ENCODE measurements at places on chromosomes 12 and 14.

GRCh38 chr12:106239241-106239950, 8.4 kb downstream of the CKAP4 start:
- no peak for DNase-seq

DNA sequence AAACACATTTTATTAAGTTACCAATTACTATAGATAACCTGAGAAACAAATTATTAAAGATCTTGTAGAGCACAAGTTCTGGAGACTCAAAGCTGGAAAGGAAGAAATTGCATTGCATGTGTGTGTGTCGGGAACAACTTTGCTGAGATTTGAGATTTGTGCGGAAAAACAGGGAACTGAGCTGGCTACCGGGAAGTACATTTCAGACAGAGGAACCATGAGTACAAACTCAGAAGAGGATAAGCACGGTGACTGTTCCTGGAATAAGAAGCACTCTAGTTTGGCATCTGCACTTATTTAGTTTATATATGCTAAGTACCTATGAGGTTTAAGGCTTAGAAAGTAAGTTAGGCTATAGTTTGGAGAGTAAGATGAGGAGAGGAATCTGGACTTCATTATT, 97.8 kb downstream of the DACT1 start:
- no peak for DNase-seq

- DNase-seq = no peak
Observed at GRCh38 chr14:98573082-98573481, 698.9 kb downstream of the BCL11B start.

DNA sequence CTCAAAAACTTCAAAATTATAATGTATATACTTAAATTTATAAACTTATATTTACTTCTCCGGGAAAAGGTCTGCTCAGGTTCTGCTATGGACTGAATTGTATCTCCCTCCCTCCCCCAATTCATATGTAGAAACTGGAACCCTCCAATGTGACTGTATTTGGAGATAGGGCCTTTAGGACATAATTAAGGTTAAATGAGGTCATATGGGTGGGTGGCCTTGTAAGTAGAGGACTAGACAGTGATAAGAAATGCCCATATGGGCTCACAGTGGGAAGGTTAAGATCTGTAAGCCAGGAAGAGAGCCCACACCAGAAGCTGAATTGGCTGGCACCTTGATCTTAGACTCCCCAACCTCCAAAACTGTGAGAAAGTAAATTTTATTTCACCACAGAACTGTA, 84.5 kb downstream of the TAOK3 start:
- no peak for DNase-seq

DNA sequence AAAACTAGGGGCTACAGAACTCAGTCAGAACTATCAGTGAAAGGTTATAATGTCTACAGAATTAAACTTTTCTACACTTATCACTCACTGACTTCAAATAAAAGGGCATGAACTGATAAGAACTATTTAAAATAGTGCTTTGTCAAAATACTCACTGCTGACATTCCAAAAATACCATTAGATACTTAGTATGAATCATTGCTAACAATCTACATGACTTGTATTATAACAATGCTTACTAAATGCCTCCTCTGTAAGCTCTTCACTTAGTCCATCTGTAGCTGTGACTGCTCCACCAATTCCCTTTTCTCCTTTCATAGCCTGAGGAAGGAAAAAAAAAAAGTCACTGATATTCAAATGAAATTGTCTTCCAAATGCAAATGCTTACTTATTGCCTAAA, 17.0 kb downstream of the NFYB start:
- no peak for DNase-seq

DNA sequence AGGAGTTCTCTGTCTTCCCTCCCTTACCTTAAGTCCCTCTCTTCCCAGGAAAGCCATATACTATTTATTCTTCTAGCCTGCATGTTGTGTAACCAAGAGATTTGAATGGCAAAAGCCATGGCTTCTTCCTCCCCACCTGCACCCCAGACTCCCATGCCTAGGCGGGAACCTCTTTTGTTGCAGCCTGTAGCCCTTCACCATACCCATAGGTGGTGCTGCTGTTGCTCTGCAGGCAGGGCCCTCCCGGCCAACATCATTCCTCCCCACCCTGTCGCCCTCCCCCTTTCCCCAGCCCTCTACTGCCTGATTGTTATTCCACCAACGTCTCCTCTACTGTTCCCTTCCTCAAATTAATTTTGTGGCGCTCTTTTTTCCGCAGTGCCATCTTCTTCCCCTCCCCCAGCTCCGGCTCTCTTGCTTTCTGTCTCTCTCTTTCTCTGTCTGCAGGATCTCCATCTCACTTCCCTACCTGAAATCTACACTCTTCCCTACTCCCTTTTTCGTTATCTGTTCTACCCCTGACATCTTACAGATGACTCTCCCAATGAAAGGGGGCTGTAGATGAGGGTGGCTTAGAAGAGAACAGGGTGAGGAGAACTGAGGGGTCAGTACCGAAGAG, 13.8 kb downstream of the NGDN start:
- DNase-seq = no peak

- no peak for DNase-seq
Observed at GRCh38 chr12:76010732-76011458, 20.7 kb downstream of the PHLDA1 start.

- DNase-seq = no peak
Observed at GRCh38 chr14:58693048-58693447, 55.3 kb downstream of the DACT1 start.

DNA sequence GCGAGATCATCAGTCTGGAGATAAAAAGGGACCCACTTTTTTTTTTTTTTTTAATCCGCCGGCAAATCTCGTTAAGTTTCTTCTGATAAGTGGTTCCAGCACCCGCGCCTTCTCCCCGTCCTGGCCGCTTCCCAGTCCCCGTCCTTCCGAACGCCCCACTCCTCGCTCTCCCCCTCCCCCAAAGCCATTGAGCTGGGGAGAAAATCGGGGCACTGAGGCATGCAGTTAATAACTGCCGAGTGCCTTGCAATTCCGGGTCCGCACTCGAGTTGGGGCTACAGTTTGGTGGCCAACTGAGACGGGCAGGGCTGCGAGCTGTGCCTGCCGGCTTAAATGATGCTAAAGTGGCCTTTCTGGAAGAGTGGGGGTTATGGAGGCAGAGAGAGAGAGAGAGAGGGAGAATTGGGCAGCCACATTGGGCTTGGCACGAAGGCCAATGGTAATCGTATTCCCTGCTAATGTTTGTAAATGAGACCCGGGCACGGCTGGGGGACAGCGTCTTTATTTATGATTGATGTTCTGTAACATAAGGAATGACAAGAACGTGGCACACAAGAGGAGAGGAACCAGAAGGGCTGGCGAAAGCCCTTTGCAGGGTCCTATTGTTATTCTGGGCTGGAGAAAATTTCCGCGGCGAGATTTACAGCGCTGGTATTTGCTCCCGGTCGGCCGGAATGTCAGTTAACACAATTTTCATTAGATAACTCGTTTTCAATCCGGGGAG, 115.4 kb upstream of the MYL2 start:
- no peak for DNase-seq

- DNase-seq = no peak
Observed at GRCh38 chr14:34081101-34081575, 130.3 kb upstream of the EGLN3 start.

DNA sequence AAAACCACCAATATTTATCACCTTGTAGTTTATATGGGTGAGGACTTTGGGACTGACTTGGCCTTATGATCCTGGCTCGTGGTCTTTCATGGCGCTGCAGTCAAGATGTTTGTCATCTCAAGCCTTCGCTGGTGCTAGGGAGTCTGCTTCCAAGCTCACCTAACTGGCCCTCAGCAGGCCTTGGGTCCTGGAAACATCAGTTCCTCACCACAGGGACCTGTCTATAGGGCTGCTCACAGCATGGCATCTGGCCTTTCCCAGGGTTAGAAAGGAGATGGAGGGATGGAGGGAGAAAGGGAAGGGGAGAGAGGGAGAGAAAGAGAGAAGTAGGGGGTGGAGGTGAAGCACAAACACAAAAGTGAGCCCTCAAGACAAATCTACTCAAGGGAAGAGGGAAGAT, 31.7 kb downstream of the VCPKMT start:
- DNase-seq = no peak

DNA sequence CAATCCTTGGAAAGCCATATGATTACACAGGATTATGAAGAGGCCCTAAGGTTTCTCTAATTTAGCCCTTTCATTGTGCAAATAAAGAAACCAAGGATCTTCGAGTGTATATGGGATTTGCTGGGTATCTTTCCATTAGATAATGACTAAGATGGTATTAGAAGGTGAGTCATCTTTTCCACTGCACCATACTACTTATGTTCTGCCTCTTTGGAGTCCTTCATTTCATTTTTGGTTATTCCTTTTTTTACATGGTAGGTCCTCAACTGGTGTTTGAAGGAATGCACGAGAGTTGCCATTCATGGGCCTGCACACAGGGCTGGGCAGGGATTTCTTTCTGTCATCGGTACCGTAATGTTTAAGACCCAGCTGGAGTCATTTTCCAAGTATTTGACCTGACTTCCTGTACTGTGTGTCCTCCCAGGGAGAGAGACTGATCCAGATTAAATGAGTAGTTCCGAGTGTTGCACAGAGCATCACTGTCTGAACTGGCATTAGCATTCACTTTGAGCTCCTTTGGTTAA, 85.7 kb downstream of the BORCS5 start:
- DNase-seq = no peak

GRCh38 chr12:64400041-64400440, 4.2 kb upstream of the XPOT start:
- DNase-seq = no peak

- no peak for DNase-seq
Observed at GRCh38 chr14:80845856-80846255, 95.7 kb downstream of the CEP128 start.

- DNase-seq = no peak
Observed at GRCh38 chr14:92352158-92352985, 29.4 kb downstream of the SLC24A4 start.

GRCh38 chr14:70872678-70873020, 34.6 kb upstream of the PCNX1 start:
- DNase-seq = no peak

GRCh38 chr12:75868501-75868900, 163.1 kb downstream of the PHLDA1 start:
- no peak for DNase-seq

- DNase-seq = no peak
Observed at GRCh38 chr12:67572492-67572891, 76.1 kb upstream of the DYRK2 start.

DNA sequence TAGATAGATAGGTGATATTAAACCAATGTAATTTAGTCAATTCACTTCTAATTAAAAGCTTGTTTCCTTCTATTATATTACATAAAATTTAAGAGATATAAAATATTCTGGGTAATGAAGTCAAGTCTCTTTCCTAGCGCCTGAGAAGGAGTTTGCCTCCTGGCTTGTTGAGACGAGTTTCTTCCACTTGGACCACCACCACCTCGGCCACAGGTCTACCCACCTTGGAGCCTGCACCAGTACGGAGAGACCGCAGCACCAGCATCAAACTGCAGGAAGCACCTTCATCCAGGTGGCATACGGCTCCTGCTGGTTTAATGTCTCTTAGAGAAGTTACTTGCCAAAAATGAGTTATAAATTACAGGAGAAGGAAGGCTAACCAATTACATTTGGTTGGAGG, 79.0 kb upstream of the SLCO1C1 start:
- DNase-seq = no peak

- no peak for DNase-seq
Observed at GRCh38 chr12:101581190-101581589, 13.6 kb upstream of the MYBPC1 start.

- no peak for DNase-seq
Observed at GRCh38 chr14:85459361-85460000, 70.5 kb upstream of the FLRT2 start.

DNA sequence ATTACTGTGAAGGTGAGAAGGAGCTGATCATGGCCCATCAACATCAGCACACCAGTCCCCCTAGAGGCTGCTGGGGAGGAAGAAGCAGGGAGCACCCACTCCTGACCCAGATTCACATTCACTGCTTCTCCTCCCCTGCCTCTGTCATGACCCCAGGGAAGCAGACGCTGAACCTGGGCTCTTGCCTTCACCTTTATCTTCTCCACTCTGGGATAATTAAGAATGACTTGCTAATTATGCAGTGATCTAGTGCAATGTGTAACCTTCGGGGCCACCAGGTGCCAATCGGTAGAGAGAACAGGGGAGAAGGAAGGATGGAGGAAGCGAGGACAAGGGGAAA, 44.4 kb upstream of the IQSEC3 start:
- no peak for DNase-seq

DNA sequence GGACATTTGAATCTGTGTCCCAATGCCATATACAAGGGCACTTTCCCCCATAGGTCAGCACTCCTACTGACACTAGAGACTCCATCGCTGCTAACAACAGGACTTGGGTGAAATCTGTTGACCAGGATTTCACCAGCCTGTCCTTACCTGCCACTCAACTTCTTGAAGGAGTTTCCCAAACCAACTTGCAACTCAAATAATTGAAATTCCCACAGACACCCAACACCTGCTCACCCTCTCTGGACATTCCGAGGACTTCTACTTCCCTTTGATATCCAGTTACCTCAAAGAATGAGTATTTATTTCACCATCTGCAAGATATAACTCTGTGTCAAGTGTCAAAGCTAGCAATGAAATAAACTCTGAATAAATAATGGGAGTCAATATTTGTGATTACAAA, 44.6 kb downstream of the LLPH start:
- no peak for DNase-seq

GRCh38 chr14:100022772-100023451, 42.3 kb upstream of the EVL start:
- DNase-seq = no peak

DNA sequence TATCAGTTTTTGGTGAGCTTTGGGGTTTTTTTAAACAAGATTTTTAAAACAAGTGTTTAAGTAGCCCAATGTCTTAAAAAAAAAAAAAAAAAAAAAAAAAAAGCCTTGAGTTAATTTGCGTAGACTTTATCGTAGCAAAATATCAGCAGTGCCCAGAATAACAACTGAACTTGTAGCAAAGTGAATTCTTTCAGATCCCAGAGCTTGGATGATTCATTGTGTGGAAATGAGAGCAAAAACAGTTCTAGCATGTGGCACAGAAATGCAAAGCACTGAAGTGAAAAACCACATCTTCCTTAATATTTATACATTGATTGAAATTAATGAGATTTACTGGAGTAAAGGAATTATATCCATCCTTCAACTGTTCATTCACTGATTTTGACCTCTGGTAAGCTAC, 258.1 kb downstream of the EGLN3 start:
- DNase-seq = no peak

- DNase-seq = no peak
Observed at GRCh38 chr12:109919456-109919855, 19.4 kb downstream of the TCHP start.

- DNase-seq = no peak
Observed at GRCh38 chr12:95742586-95742985, 48.0 kb downstream of the NTN4 start.

- no peak for DNase-seq
Observed at GRCh38 chr14:75630695-75631452, 29.8 kb downstream of the ERG28 start.

All from effector CD8-positive, alpha-beta T cell (primary cell).